ENCODE measurements at places on chromosomes 7 and 10.
A peak's percentile ranks its signal among the peaks of the same experiment; 100 is the strongest.

GRCh38 chr7:103106005-103106702 lies 31.2 kb downstream of the ARMC10 start:
- DNase-seq: no peak

GRCh38 chr7:13496976-13497375 lies 492.5 kb downstream of the ETV1 start:
- DNase-seq: no peak

DNA sequence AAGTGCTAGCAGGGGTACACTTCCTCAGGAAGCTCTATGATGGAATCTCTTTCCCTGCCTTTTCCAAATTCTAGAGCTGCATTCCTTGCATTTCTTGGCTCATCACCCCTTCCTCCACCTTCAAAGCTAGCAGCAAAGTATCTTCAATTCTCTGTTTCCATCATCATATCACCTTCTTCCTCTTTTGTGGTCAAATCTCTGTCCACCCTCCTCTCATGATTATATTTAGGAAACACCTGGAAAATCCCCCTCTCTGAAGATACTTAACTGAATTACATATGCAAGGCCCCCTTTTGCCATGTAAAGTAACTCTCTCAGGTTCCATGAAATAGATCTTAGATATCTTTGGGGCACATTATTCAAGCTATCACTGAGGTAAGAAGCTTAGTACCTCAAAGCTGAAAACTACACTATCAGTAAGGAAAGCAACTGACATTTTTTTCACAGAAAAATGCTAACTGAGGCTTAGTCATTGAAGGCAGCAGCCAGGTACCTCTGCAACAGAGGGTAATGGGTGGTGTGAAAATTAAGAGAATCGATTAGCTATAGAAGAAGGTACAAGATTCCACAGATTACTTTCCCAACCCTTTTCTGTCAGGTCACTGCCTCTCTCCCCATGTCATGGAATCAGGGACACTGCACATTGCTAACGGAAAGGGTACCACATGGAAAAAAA lies 197.3 kb downstream of the MACC1 start:
- DNase-seq: no peak

- no peak for DNase-seq
These were observed 9.7 kb downstream of the SORCS3 start for GRCh38 chr10:104650635-104651331.

GRCh38 chr7:51376420-51377092 lies 59.9 kb upstream of the COBL start:
- no peak for DNase-seq

- no peak for DNase-seq
These were observed 473 bp upstream of the GPER1 start for GRCh38 chr7:1087465-1087814.

DNA sequence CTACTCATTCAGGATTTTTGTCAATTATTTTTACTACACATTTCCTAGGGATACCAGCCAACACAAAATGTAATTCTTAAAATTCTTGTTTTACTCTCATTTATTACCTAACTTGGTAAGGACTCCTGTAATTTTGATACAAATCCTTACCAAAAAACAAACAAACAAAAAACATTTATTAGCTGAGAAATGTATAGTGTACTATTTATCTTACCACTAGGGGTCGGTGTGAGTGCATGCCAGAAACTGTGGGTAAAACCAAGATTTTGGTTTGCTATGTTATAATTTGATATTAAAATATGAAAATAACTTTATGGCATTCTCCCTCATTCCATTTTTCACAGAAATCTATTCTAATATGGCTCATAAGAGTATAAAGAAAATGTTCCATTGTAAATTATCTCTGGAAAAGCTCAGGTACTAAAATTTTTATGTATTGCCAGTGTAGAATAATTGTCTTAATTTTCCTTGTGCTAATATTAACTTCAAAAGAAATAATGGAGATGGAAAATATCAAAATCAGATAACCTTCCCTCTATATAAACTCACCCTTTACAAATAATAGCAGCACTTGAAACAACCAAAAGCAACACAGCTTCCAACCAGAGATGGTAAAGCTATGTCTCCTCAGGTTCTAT lies 290.8 kb upstream of the PCDH15 start:
- DNase-seq: no peak

GRCh38 chr10:80662429-80663261 lies 124.9 kb downstream of the SH2D4B start:
- DNase-seq: peak; percentile 92

GRCh38 chr10:59033622-59034021 lies 142.8 kb upstream of the PHYHIPL start:
- DNase-seq: no peak

DNA sequence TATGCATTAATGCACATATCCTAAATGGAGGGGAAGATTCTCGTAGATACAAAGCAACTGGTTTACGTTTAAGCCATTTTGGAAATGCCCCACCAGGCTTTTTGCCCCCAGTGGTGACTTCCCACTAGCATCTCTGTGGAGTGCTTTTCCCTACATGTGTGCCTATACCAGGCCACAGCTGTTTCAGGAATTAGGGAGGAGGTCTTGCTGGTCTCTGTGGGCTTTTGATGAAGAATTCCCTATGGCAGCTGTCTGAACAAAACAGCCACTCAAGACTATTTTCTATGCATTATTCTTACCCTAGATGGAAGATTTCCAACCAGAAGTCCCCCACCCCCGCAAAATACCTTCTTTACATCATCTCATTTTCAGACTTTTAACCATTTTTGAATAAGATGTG lies 52.0 kb upstream of the NMT2 start:
- DNase-seq: no peak

- no peak for DNase-seq
These were observed 90.6 kb upstream of the PPP2R2D start for GRCh38 chr10:131810036-131810804.

DNA sequence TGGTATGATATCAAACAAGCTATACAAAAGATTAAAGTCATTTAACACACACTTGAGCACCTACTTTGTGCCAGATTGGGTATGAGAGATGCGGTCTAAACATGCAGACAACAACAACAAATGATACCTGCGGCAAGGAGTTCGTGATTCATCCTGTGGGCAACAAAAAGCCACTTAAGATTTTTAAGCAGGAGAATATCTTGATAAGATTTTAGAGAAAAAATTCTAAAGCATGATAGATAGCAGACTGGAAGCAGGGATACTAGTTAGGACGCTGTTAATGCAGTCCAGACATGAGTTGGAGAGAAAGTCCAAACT lies 1.6 kb upstream of the KBTBD2 start:
- no peak for DNase-seq

DNA sequence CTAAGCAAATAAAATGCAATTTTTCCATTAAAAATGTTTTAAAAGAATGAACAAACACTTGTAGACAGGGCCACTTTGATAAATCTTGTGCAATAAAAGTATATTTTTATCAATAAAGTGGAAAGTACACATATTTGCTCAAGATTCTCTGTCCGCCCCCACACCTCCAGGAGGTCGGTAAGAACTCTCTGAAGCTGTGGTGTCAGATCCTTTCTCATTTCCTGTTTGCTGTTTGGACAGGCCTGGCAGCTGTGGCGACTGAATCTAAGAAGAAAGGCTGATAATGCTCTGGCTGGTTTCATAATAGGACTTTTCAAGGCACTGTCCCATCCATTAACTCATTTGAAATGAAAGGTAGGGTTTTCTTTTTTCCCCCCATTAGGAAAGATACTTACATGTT lies 15.3 kb upstream of the ASB4 start:
- DNase-seq: no peak

- DNase-seq: no peak
These were observed 71.2 kb downstream of the GOLGA7B start for GRCh38 chr10:97920865-97921264.

All from T47D (cell line).